ENCODE measurements at places on chromosomes 16 and 17.

GRCh38 chr17:55266051-55266957 lies 1.5 kb downstream of the HLF start:
- no peak for DNase-seq

GRCh38 chr17:10368561-10368960 lies 4.2 kb downstream of the MYH13 start:
- DNase-seq = no peak

DNA sequence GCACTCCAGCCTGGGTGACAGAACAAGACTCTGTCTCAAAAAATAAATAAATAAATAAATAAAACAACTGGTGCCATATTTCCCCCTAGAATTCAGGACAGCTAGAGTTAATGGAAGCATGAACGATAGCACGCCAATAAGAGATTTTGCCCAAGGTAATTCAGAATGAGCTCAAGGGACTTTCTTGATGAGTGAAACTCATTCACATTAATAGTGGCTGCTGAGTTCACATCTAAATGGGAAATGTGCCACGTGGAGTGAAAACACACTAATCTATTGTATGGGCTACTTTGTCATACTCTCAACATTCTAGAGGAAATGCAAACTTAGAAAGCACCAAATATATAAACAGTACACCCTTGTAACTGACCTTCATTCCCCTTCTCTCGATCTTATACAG lies 47.4 kb upstream of the PSMD7 start:
- no peak for DNase-seq

DNA sequence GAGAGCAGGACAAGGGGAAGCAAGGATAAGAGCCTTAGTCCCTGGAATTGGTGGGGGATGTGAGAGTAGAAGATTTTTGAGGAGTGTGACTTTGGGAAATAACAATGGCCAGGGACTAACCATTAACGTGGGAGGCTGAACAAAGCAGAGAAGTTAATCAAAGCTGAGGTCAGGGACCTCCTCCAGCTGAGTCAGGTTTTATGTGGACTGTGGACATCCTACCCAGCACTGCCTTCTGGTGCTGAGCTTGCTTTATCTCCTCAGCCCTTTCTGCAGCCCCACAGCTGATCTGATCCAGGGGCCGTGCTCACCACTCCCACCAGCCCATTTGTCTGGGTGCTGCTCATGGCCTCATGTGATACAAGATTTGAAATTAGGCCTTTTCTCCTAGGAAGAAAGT lies 146.6 kb downstream of the SHISA6 start:
- DNase-seq = no peak

DNA sequence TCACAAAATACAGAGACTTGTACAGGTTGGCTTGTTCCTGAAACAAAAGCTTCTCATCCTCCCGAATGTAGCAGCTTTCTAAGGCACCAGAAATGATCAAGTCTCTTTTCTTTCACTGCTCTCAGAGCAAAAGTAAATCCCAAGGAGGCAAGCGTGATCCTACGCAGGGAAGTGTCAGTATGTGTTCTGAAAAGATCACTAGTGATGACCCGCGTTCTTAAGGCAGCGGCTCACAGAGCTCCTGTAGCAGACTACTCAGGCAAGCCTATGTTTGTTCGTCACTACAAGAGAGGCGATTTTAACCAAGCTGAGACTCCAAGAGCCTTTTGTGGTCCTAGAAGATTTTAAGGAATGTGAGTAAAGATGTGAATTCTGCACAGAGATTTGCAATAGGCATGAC lies 34.5 kb downstream of the WIPI1 start:
- DNase-seq = no peak

DNA sequence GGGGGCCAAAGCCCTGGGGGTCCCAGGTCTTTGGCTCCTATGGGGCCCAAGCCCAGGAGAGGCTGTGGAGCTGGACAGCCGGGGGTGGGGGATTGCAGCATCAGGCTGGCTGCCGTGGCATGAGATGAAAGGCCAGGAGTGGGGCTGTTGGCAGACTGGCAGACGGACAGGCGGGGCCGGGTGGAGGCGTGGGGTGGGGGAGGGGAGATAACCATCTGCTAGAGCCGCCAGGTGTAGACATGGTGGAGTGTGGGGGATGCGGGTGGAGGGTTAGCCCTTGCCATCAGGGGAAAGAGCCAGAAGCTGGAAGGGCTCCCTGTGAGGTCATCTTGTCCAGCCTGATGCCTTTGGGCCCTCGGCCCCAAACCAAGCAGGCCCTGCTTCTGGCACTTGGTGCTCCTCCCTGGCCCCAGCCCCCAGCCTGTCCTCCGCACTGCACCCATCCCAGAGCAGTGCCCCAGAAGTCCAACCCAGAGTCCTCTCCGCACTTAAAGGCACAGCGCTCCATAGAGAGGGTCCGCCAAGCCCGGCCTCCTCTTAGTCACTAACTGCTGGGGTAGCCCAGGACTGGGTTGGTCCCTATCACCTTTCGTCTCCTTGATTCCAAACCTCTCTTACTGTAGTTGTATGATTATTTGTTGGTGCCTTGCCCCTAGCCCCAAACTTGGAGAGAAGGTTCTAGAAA lies 33.3 kb upstream of the DLX4 start:
- no peak for DNase-seq

DNA sequence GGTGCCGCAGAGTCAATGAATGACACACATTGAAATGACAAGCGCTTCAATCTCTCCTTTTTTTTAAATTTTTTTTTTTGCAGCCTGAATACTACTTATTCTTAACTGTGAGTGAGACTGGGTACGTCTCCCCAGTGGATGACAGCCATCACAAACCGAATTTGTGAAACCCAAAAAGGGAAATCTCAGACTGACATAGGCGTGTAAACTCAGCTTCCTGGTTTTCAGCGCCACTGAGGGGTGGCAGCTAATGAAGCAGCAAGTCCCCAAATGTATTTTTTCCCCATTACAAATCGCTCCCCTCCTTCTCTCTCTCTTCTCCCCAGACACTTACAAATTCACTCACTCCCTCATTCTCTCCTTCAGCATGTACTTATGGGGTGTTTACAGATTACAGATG lies 196.0 kb downstream of the MAF start:
- no peak for DNase-seq

- no peak for DNase-seq
Observed at GRCh38 chr16:83959656-83960434, 6.8 kb downstream of the OSGIN1 start.

All from stimulated activated CD4-positive, alpha-beta T cell treated with anti-CD3 and anti-CD28 coated beads, Interleukin-2, amount 100 ng/mL, for 24 hours (primary cell).